ENCODE measurements at places on chromosomes 2 and 18.

DNA sequence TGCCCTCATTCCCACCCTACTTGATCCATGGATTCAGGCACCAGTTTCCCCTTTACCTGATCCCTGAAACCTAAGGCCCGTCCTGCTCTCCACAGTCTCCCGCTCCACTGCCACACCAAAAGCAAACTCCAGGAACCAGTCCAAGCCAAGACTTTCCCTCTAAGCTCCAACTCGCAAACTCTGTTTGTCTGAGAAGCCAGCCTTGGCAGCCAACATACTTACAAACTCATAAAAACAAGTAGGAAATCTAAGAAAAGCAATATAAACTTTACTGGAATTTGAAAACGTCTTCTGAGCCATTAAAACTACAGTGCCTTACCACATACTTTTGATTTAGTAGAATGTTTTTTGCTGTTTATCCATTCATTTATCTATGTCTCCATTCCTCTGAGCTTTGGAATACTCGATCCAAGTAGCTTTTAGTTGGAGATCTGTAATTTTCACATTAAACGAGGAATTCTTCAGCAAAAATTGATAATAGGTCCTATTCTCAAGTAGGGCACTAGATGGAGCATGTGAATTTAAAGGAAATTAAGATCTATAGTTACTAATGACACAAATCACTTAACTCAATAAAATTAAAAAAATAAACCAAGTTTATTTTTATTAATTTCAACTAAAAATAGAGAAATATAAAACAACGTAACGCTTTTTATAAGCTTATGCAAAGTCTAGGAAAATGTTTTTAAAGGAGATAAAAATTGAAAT, 199.7 kb downstream of the MYO3B start:
- no peak for DNase-seq

DNA sequence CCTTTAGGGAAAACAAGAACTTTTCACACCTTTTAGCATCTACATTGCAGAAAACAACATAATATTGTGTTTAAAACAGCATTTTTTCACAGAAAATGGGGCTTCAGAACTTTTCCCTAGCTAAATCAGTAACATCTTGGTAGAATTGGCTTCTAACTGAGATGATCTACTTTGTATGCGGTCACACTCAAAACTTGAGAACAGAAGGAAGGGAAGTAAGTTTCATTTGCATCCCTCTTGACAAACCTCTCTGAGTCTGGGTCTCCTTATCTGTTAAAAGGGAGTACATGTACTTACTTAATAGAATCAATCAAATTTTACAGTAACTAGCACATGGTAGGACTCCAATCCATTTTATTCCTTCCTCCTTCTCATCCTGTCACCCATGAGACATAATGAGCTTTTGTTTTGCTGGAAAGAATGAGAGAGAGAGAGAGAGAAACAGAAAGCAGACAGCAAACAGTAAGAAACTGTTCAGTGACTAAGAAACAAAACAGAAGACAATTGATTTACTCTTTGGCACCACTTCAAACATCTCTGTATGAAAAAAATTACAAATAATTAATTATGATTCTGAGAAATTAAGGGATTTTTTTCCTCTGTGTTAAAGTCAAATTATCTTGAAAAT, 387.3 kb downstream of the SATB2 start:
- no peak for DNase-seq

GRCh38 chr18:21110713-21111345, 784 bp downstream of the ROCK1 start:
- DNase-seq = peak; percentile 69

DNA sequence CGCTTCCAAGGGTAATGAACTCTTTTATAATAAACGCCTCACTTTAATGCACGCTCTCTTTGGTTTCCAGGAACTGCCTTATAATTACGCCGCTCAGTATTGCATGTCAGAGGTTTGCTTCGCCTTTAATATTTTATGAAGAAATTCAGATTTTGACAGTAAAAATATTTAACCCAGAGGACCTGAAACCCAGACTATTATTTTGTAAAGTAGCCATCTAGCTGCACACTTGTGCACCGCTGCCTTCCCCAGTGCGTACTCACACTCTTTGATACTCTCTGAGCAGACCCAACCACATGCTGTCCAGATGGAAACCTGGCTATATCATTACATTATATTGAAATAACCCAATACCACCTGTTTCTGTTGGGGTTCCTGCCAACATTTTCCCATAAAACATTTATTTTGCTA, 270.1 kb downstream of the C1D start:
- no peak for DNase-seq

- DNase-seq = peak; percentile 89
These were observed 23.6 kb downstream of the FZD5 start for GRCh38 chr2:207746131-207746530.

DNA sequence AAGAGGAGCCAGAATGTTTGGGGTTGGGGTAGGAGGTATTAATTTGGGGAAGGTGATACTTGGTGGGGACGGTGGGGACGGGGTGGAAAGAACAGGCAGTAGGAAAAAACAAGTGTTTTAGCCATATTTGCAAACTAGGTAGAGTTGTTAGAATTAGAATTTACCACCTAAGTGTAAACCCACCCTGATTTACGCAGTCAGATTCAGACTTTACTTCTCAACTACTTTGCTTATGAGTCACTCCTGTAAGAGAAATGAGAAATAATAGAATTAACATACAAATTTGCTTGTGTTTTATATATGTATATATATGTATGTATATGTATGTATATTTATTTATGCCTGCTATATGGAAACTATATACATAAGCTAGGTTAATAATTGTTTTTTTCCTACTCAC, 1168.2 kb upstream of the ZEB2 start:
- no peak for DNase-seq

- DNase-seq = no peak
These were observed 72.1 kb downstream of the KLHL29 start for GRCh38 chr2:23456881-23457760.

DNA sequence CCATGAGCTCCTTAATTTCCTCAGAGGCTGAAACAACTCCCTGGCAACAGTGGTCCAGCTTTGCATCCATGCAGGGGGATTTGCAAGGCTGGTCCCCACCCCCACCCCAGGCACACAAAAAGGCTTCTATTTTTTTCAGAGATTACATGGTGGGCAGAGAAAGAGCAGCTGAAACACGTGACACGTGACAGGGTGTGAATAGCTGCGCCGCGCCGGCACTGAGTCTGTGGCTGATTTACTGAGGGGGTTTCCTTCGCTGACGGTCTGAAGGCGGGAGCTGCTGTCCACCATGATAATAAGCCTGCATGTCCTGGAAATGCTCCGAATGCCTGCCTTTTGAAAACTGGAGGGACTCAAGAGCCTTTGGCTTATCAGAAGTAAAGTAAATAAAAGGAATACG, 50.7 kb upstream of the APCDD1 start:
- DNase-seq = no peak

GRCh38 chr2:156430236-156430979, 5.8 kb upstream of the GPD2 start:
- no peak for DNase-seq

DNA sequence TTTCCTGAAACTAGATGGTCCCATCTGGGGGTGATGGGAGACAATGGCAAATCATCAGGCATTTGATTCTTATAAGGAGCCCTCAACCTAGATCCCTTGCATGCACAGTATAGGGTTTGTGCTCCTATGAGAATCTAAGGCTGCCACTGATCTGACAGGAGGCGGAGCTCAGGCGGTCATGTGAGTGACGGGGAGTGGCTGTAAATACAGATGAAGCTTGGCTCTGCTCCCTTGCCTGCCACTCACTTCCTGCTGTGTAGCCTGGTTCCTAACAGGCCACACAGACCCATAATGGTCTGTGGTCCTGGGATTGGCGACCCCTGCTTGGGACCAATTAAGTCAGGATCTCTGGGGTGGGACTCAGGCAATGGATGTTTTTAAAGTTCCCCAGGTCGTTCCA, 293.4 kb downstream of the ZNF521 start:
- peak; percentile 18 for DNase-seq

- DNase-seq = no peak
These were observed 141.9 kb downstream of the MTCL1 start for GRCh38 chr18:8847066-8847755.

DNA sequence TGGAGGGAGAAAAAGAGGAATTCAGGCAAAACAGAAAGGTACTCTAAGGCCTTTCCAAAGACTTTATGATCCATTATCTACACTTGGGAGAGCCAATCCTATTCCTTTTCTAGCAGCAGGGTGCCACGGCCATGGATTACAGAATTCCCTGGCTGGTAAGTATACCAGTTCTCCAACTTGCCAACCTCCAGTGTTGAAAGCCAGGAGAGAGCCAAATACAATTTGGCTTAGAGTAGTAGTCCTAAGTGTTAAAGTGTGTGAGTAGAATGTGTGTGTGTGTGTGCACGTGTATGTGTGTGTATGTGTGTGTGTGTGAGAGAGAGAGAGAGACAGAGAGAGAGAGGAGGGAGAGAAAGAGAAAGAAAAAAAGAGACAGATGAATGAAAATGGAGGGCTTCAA, 43.3 kb downstream of the WDPCP start:
- DNase-seq = no peak

- DNase-seq = peak; percentile 5
These were observed 464 bp downstream of the COL4A4 start for GRCh38 chr2:227163485-227163997.

- DNase-seq = no peak
These were observed 23.6 kb downstream of the SUCLG1 start for GRCh38 chr2:84435345-84436025.

DNA sequence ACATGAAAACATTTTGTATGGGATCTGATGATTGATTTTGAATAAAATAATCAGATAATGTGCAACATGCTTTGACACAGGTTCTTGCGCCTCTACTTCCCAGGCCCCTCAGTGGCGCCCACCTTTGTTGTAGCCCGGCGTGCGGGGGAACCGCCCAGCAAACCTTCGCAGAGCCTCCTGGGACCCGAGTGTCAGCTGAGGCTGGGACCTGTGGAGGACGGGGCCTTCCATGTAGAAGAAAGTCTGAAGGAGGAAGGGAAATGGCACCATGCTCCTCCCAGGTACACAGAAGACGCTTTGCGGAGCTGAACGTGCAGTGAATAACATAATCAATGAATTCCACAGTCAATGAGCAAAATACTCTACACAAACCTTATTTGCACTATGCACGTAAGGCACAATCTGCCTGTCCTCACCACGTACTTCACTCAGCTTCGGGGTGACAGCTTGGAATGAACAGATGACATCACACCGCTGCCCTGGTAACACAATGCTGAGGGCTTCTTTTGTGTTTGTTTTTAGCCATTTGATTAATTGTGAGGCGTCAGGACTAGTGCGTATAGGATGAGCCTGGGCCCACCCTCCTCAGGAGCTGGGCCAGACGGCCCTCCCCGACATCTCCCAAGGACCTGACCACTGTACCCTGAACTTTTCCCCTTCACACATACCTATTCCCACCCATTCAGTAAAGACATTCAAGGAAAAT, 78.1 kb downstream of the TWIST2 start:
- no peak for DNase-seq

DNA sequence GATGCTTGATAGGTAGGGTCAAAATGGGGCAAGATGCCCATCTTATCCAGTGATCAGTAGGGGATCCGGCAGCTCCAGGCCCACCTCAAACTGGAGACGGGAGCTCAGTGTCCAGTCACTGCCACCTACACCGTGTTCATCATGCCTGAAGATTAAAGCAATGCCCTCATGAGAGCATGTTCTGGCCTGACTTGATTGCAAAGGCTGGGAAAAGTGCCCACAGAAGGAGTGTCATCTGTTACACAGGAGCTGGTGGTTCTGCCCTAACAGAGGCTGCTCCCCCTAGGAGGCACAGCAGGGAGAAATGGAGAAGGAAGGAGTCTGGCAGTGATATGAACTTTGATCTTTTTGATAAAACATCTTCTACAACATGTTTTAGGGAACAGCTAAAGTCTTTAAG, 92.3 kb downstream of the CCBE1 start:
- DNase-seq = no peak

DNA sequence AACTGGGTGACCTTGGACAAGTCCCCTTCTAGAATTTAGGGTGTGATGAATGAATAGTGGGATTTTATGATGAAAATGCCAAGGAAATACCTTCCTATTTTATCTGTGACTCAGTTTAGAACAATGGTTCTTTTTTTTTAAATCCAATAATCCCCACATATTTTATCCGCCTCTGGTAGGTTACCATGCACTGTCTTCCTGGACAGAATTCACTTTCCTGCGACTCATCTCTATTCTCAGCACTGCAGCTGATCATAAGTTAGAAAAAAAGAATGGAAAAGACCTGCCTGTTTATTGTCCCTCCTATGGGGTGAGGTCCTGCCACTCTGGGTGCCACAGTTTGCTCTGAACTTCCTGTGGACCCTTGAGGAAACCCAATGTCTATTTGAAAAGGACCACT, 73.1 kb downstream of the IRS1 start:
- no peak for DNase-seq

DNA sequence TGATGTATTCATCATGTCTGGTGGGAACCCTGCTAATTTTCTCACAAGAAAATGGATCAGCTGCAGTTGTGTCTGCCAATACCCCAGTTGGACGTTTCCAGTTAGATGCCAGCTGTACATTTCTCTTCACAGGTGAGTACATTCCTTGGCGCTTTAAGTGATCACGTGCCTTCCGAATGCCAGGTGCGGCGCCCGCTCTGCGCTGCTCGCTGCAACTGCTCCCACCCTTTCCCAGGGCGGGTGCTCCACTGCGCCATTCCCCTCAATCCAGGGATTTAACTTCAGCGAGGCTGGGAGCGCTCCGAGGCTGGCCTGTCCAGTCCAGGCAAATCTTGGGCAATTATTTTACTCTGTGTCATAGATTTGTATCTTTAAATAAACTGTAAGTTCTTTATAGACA, 225.0 kb upstream of the RAB6C start:
- DNase-seq = no peak

DNA sequence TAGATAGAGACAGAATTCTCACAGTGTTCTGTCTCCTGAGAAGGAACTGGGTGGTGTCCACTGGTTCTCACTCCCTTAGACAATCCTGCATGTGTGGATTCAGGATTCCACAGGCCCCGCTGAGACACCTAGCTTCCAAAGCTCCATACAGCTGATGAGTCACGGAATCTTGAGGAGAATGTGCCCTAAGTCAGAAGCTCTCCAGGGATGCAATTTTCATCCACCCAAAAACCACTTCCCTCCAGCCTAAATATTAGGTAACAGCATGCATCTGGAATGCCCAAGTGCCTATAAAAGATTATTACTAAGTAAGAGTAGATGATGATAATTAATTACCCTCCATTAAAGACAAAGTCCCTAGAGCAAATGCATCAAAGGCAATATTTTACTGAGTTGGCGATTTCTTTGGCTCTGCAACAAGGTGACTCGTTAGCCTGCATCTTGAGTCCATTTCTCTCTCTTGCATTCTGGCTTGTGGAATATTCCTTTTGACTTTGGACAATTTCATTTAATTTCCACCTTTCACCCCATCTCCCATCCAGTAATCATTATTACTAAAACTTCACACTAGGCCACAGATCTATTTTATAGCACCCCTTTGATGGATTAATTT, 475.1 kb downstream of the TNS1 start:
- DNase-seq = no peak

DNA sequence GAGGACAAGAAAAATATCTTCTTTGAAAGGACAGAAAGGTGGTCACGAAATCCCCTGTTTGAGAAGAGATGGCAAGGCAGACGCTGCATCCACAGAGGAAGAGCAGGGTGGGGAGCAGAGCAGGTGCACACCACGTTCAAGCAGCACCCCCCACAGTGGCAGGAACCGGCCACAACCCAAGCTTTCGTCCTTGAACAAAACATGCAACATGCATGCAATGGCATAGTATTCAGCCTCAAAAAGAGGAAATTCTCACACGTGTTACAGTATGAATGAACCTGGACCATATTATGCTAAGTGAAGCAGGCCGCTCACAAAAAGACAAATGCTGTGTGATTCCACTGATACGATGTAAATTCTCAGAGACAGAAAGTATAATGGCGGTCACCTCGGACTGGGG, 51.4 kb downstream of the CMPK2 start:
- no peak for DNase-seq

GRCh38 chr2:191115804-191116203, 35.0 kb downstream of the STAT4 start:
- no peak for DNase-seq
